ENCODE measurements at places on chromosomes 5 and 9.

DNA sequence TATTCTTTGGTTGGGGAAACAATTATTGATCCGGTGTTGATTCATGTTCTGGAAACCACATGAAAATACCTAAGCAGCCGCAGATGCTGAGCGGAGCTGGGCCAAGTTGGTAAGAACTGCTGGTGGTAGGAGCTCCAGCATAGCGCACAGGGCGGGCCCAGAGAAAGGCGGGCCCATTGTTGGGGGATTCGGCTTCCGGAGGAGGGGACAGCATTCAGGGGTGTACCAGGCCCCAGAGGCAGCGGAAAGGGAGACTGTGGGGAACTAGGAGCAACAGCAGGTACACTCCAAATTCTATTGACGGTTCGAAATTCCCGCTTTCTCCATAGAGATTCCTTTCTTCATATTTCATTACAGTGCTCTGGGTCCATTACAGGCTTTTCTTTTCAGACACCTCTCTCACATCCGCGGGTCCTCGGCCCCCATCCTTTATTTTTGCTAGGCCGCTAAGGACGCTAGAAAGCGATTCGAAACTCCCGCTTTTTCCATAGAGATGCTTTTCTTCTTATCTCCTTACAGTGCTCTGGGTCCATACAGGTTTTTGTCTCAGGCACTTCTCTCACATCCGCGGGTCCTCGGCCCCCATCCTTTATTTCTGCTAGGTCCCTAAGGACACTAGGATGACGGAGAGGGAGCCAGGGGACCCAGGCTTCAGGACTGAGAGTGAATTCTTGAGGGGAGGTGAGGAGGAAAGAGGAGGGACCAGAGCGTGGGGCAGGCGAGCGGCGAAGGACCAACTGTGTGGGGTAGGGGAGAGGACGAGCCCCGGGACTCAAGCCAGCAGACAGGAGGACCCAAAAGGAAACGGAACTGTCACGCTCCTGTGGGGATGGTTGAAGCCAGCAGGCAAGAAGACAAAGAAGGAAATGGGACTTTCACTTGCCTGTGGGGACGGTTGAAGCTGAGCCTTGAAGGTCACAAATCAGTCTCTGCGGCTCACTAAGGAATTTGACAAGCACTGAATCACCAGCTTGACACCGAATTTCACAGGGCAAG is at the start of gene CCDC152:
TSS of gene CCDC152 (plus strand) at position 213 of the 996 bp plus-strand sequence. CDS start 2,304 bp downstream, outside the sequence.
- DNase-seq = no peak

GRCh38 chr5:69492391-69492922 is at the start of gene OCLN:
TSS of gene OCLN (plus strand) at chr5:69492790. CDS start at chr5:69504245, 11,455 bp downstream.
- DNase-seq = no peak

GRCh38 chr9:97468658-97469448 is 32.6 kb upstream of the TMOD1 start:
- DNase-seq = peak; percentile 53

- DNase-seq = no peak
Observed at GRCh38 chr5:82601077-82601476, 322.9 kb upstream of the RPS23 start.

GRCh38 chr5:94362857-94363256 is 255.5 kb downstream of the KIAA0825 start:
- DNase-seq = no peak

DNA sequence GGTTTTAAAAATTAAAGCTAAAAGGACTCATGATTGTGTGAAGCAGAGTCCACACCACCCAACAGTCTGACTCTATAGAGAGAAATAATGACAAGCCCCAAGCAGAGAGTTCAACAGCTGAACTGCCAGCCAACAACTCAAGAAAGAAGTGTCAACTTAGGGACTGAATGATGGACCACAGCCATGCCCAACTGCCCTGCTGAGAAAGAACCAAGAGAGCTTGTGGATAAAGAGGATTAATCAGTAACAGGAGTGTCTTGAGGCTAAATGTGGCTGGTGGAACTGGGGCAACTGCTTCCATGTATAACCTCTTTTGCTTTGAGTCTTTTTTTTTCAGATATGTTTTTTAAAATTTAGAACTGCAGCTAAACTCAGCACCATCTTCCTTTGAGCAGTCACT is 109.3 kb downstream of the HSD17B3 start:
- no peak for DNase-seq

GRCh38 chr9:127140181-127140580 is 17.7 kb upstream of the ANGPTL2 start:
- no peak for DNase-seq

DNA sequence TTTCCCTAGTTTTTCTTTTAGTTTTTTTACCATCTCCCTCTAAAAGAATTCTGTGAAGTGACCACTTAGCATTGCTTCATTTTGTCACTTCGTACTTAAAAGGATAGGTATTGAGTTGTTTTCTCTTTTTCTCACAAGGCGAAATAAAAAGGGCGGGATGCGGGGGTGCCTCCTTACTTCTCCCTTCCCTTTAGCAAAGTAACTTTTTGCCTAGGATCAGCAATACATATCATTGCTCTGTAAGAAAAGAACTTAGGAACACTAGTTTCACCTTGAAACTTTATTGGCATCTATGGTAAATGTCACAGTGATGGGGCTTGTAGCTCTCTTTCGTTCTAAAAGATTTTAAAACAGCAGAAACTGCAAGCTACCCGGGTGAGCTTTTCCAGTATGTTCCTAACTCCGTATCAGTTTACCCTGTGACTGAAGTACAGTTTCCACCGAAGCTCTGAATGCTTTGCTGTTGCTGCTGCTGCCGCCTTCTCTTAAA is 4.1 kb downstream of the PRDM6 start:
- no peak for DNase-seq

DNA sequence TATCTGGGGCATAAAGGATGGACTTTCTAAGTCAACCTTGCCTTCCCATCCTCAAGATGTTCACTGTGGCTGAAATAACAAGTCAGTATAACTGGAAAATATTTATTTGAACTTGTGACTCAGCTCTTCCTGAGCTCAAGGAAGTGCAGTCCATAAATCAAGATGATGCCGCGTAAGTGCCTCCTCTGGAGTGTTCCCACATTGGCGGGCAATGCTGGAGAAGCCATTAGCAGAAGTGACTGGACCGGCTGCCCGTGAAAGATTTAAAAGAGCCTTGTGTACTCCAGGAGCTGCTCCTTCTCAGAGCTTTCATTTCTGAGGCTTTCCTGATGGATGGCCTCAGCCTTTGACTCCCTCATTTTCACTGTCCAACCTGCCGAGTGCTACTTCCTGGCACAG is 17.4 kb downstream of the TMOD1 start:
- DNase-seq = no peak

GRCh38 chr5:153470736-153471135 is 19.7 kb upstream of the GRIA1 start:
- DNase-seq = no peak

- no peak for DNase-seq
Observed at GRCh38 chr9:109010746-109011145, 2.6 kb downstream of the CTNNAL1 start.

GRCh38 chr5:74957906-74958305 is 91.7 kb upstream of the FAM169A start:
- DNase-seq = no peak

- no peak for DNase-seq
Observed at GRCh38 chr9:16303506-16303905, 567.0 kb downstream of the BNC2 start.

GRCh38 chr5:92912283-92912682 is 668.7 kb downstream of the NR2F1-AS1 start:
- no peak for DNase-seq

- DNase-seq = no peak
Observed at GRCh38 chr9:8391566-8391965, 592.0 kb upstream of the DMAC1 start.

DNA sequence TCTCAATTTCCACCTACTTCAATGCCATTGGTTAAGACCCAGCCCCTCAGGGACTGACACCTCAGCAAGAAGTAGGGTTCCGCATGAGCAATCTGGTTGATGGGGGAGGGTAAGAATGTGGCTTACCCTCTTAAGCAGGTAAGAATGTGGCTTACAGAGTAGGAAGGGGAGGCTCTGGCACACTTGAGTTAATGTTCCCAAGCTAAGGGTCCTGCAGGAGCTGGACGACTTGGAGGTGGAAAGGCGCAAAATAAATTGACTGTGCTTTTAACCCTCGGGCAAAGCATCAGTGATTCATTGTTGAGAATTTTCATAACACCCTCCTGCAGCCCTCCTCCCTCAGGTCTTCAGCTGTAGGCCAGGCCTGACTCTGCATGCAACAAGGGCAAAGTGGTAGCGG is 24.9 kb upstream of the ADRA1B start:
- DNase-seq = no peak

DNA sequence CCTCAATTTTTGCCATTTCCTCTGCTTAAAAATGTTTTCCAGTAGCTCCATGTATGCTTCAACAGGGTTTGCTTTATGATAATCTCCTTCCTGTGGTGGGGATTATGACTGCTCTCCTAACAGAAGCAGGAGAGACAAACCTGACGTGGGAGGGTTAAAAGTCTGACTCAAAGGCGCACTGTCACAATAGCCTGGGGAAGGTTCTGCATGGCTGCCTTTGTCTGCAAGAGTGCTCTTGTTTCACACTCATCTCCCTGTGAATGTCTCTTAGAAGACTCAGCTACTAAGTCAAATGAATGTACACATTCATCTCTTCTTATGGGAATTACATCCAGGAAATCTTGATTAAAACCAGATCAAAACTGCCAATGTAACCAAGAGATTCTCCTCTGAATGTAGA is 90.9 kb upstream of the MTAP start:
- DNase-seq = no peak

GRCh38 chr5:115888027-115888426 is 46.3 kb downstream of the AP3S1 start:
- DNase-seq = no peak

- peak; percentile 38 for DNase-seq
Observed at GRCh38 chr5:33441241-33442177, 744 bp downstream of the TARS1 start.

DNA sequence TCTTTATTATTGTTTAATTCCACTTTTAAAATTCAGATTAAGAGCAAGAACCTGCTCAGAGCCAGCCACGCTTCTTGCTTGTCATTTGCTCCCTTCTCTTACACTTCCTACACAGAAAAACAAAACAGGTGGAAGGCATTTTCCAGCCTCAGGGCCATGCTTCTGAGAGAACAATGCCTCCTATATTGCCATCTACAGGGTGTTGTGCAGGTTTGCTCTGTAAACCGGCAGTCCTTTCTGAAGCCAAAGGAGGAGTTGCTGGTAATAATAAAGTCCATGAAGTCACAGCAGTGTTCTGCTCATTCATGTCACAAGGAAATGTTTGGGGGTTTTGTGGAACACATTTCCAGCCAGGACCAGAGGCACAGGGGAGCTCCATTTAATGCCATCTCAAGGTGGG is 16.1 kb upstream of the PRLR start:
- no peak for DNase-seq

DNA sequence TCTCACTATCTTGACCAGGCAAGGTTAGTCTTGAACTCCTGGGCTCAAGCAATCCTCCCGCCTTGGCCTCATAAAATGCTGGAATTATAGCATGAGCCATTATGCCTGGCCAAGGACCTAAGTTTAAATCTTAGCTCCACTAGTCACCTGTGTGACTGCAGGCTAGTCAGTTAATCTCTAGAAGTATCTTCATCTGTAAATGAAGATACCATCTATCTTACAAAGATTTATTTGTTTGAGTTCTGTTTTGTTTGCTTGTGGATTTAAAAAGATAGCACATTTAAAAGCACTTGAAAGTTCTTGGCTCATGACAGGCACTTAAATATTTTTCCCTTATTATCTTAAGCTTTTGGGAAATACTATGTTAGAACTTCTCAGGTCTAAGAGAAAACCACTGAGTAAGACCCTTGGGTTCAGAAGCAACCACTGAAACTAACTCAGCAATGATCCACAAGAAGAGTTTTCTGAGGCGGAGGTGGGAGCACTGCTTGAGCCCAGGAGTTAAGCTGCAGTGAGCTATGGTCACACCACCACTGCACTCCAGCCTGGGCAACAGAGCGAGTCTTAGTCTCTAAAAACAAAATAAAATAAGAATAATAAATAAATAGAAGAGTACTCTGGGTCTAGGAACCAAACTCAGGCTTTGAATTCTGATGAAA is 19.1 kb downstream of the TMEM245 start:
- DNase-seq = no peak

DNA sequence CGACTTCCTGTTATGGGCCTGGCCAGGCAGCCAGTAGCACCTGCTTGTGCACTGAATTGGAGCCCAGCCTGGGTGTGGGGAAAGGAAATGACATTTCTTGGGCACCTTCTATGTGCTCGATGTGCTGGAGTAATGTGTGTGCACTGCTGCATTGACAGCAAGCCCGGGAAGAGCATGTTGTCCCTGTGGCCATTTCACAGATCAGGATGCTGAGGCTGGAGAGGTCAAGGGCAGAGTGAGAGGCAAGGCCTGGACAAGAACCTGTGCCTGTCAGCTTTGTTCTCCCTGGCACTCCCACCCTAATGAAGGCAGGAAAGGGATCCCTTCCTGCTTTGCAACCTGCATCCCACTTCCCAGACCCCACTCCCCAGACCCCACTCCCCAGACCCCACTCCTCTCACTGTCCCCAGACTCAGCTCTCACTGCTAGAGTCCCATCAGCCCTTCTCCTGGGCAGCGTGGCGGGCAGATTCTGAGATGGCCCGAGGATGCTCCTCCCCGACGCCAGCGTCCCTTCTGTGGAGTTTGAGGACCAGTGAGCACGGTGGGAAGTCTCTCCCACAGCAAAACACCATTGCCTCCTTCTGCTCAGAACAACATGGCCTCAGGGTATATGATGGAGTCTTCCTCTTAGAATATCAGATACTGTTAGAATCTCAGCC is 49.6 kb downstream of the BARX1 start:
- DNase-seq = no peak

GRCh38 chr5:52269859-52270258 is 517.9 kb upstream of the ITGA1 start:
- DNase-seq = no peak

DNA sequence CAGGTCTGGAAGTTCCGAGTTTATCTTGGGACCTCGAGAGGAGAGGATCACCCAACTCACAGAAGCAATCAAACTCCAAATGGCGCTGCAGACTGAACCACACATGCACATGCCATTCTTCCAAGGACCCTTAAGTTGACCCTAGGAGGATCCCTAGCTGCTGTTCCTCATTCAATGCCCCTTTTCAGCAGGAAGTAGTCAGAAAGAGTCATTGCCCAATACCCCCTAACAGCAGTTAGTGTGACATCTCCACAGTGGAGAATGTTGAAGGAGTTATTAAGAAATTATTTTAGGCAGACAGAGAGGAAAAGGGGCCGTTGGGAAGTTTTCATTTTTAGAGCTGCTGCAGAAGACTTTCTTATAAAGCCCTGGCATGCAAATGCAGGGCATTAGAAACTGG is 229.9 kb upstream of the DAB2 start:
- no peak for DNase-seq

All from GM12864 (cell line).